Hematopoietic multipotent progenitor cell (in vitro differentiated cells): ENCODE measurements at places on chromosomes 11 and 22.

DNA sequence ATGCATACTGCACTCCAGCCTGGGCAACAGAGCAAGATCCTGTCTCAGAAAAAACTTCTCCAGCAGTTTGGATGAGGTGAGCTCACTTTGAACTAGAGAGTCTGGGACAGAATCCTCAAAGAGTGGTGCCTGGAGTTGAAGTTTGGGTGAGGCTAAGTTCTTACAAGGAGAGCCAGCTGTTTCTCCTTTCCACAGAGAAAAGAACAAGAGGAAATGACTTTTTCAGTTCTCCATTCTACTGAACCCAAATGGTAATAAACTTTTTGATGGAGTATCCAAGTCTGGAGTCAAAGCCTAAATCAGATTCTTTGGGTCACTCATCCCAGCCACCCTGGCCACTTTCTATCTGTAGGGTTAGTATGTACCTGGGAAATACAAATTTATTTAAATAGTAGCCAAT, 102.7 kb downstream of the TRAF6 start:
- DNase-seq, result no peak

GRCh38 chr11:87114093-87114492, 76.4 kb downstream of the TMEM135 start:
- no peak for DNase-seq

DNA sequence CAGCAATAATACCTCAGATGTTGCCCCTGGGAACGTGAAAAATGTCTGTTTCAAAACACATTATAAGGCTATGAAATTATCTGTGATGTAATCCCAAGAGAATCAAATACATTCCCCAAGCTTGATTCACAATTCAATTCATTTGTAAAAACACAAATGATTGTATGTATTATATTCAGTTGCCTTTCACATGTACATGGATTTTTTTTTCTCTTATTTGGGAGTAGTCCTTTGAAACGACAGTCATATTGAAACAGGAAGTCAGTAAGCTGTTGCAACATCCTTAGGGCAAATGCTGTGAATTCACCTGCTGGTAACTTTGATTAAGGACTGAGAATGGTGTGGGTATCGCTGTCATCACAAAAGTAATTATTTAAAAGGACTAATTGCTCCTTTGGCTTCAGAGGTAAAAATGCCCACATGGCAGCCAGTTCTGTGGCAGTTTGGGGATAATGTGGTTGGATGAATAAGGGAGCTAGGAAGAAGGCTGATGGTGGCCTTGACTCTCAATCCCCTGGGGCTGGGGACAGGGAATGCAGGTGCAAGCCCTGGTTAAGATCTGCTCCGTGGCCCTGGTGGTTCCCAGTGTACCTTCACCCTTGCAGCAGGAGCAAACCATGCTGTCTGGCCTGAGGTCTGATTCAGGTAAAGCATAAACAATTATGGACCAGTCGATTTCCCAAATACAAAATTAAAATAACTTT, 13.2 kb downstream of the EHF start:
- DNase-seq, result peak; percentile 66

- no peak for DNase-seq
These were observed 8.3 kb downstream of the CLCF1 start for GRCh38 chr11:67364783-67365722.

DNA sequence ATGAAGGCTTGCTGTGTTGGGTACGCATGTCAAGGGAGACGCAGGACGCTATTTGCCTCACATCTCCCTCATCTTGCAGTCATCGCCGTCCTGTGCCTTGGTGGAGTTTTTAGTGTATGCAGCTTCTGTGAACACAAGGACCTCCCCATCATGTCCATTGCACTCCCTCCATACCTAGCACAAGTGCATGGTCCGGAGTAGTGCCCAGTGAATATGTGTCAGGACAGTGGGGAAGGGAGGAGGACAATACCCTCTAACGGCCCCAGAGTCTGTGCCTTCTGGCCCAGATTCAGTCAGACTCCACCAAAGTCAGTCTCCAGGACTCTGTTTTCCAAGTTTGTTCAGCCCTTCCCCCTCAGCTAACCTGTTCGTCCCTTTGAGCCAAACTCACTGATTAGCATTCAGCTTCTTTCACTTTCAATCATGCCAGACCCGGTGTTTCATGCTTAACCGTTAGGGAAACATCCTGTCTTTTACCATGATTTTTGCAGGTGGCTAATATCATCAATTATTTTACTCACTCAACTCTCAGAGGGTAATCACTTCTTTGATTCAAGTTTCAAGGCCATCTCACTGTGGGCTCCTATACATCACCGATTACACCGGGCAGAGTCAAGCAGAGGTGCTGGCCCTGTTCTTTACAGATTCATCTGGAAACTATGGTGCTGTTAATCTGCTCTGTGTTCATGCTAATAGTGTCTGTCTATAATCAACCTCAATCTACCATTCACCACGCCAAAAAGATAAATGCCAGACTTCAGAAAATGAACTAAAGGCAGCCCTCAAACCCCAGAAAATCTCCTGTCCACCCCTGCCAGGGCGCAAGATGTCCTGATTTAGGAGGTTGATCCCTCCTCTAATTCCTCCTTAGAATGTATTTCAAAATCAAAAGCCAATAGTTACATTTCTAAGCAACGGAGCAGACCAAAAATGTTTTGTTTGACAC, 156.5 kb downstream of the RRAS2 start:
- no peak for DNase-seq

- DNase-seq, result peak; percentile 42
These were observed 9.7 kb upstream of the NEFH start for GRCh38 chr22:29470159-29470855.

DNA sequence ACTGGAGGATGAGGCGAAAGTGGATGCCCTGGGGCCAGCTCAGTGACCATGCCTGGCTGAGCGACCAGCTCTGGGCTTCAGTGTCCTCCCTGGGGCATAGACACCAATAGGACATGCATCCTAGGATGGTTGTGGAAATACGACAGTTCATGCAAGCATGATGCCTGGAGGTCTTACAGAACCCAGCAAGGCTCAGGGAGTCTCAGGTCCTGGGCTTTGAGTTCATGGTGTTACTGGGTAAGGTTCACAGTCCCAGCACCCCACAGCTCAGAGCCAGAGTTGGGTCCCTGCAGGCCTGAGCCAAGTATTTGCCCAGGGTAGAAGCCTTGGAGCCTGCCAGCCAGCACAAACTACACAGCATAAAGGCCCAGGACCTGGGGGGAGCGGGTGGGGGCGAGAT, 4.2 kb upstream of the SUSD2 start:
- no peak for DNase-seq

GRCh38 chr11:95575517-95575916, 214.1 kb downstream of the FAM76B start:
- DNase-seq, result no peak

DNA sequence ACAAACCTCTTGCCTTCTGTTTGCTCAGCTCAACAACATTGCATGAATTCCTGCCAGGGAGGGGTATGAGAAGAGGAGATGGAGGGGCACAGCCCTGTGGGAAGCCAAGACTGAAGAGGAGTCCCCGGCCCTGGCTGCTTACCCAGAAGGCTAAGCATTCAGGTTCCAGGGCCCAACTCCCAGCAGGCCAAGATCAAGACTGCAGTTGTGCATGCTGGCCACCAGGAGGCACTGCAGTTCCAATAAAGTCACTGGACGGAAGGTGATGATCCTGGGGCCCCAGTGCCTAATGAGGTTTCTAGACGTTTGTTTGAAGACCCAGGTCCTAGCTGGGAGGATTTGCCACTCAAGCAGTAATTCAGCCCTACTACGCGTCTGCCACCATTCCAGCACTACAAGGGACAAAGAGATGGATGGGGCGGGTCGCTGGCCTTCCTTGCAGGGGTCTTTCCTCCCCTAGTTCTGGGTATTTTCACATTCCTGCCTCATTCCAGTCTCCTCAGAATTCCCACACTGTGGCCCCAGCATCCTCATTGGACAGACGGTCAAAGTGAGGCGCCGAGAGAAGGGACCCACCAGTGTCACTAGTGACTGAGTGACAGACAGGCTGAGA, 23.6 kb downstream of the ALX4 start:
- DNase-seq, result peak; percentile 72

- peak; percentile 12 for DNase-seq
These were observed 185.7 kb downstream of the BLID start for GRCh38 chr11:121930004-121930965.

- no peak for DNase-seq
These were observed 23.9 kb upstream of the LYVE1 start for GRCh38 chr11:10592331-10592730.
